Tongue (tissue), 3 donors: ENCODE measurements at places on chromosomes 1 and 21.

DNA sequence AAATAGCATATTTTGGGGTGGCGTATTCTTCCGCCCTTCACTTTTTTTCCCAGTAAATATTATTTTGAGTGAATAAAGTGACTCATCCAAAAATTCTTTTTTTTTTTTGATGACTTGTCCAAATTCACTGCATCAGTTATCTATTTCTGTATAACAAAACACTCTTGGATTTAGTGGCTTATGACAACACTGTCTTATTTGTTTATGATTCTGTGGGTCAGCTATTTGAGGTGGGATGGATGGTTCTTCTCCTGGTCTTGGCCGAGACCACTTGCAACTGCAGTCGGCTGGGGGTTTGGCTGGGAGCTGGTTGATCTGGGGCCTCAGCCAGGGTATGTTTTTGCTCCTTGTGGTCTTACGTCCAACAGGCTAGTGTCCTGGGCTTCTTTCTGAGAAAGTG is 39.9 kb upstream of the SRSF10 start:
- peak; percentile 43 for DNase-seq

GRCh38 chr1:218294546-218294945 is 9.5 kb downstream of the RRP15 start:
- DNase-seq = no peak

- DNase-seq = no peak
Measured at GRCh38 chr1:220893701-220894024, 14.4 kb downstream of the HLX start.

DNA sequence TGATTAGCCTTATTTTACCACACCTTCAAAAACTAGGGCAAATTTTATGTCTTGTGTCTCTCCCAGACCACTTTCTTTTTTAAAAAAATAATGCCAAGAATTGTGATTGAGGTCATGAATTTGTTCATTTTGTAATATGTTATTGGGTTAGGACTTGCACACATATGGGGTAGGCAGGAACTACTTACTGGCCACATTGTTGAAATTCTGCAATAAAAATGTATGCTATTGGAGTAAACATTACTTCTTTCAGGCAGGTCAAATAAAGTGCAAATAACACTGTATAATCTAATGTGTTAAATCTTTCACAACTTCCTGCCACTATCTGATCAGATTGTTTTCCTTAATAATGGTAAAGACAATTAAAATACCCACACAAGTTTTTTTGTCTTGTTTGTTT is 166.6 kb upstream of the COL11A1 start:
- no peak for DNase-seq

DNA sequence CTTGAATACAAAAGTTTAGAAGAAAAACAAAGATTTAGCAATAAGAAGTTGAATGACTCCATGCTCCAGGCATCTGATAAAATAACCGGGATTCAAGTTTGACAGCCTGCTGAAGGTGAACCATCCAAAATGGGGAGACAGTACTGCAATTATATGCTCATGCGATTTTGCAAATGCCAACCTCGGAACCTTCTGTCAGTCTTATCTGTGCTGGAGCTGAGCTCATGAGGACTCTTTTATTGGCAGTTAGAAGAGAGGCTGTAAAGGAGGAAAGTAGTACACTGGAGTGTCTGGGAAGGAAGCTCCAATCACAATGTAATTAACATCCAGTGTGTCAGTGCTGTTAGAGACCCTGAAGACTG is 170.0 kb downstream of the GALNT2 start:
- DNase-seq = no peak

DNA sequence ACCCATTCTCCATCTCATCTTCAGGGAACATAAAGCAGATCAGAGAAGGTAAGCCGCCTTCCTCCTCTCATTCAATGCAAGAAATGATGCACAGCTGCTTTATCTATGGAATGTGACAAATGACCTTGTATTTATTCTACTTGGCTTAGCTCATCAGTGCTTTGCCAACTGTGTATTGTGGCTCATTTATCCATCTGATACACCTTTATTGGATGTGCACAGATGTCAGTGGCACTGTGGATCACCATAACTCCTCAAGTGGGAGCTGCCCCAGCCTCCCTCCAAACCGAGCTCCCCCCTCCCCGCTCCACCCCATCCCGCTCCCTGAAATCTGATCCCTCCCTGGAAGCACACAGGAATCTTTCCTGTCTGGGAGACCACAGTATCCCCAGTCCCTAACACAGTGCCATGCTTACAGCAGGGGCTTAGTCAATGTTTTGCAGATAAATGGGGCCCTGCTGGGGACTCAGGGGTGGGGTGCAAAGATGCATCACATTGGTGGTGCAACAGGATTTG is 156.0 kb upstream of the RAB4A start:
- no peak for DNase-seq

- DNase-seq = no peak
Measured at GRCh38 chr1:3731583-3732433, 20.4 kb upstream of the CCDC27 start.

DNA sequence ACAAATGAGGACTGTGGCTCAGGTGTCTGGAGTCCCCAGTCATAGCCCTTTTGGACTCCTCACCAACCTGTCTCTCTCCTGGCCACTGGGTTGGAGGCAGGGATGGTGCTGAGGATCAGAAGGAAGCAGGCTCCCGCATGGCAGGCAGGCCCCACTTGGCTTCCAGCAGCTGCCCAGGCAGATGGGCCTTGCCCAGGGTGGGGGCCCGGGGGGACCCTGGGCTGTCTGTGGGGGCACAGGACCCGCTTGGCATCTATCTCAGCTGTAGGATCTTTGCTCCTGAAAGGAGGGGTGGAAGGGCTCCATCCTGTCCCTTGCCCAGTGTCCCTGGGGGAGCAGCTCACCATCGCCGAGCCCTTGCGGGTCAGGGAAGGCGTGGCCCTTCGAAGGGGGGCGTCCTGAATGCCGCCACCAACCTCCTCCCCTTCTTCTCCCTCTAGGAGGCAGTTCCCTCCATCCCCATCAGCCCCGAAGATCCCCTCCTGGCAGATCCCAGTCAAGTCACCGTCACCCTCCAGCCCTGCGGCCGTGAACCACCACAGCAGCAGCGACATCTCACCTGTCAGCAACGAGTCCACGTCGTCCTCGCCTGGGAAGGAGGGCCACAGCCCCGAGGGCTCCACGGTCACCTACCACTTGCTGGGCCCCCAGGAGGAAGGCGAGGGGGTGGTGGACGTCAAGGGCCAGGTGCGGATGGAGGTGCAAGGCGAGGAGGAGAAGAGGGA is 154.5 kb downstream of the PEX14 start:
- DNase-seq = no peak

DNA sequence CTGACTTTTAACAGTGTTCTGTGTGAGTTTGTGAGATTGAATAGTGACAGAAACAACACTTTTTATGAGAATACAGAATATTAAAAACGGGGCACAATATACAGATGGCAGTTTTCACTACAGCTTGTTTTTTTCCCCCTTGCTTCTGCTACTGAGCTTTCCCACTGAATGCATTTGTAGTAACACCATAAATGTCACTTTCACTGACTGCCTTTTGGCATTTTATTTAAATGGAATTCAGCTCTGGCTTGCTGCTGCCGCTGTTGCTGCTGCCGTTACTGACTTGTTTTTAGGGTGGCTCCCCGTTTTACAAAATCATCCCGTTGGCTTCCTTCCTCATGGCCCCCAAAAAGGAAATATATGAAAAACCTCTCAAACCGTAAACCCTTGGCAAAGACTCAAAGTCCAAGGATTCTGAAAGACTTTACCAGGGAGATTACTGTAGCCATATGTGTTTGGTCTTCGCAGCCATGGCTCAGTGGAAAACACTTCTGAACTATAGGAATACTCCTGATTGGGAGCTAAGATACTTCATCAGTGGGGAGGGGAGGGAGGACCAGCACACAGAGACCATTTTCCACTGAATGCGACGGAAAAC is 151.0 kb downstream of the NUF2 start:
- peak; percentile 11 for DNase-seq

DNA sequence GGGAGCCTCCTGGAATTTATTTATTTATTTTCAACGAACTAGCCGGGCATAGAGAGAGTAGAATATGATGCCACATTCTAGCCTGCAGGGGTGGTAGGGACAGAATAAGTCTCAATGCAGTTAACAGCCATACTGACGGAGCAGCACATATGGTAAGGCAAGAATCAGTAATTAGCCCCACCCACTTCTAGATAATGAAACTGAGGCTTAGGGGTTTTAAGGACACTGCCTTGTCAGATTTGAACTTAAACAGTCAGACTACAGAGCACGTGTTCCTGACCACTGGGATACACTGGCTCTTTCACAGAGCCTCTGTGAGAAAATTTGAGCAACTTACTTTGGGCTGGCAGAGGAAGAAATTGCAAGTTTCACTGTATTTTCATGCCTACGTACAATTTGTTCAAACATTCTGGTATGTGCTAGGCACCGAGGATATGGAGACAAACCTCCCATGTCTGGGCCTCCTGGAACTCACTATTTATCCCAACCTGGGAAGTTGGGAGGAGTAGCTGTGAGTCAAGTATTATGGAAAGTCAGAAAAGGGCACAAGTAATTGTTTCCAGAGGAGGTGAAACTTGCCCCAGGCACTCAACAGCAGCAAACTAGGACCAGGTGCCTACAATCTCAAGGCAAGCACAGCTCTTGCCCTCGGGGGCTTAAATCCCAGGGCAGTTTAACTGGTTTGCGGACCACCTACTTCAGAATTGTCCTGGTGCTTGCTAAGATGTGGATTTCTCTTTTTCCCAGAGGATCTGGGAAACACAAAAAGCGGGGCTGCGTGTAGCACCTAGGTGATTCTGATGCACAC is 1.6 kb upstream of the CLIC4 start:
- DNase-seq = peak; percentile 61

- DNase-seq = no peak
Measured at GRCh38 chr1:1085171-1085841, 11.2 kb upstream of the RNF223 start.
